Brain (organoid and tissue), 16 donors: ENCODE measurements at places on chromosomes 4 and X. TPM values are rescaled to one million over a fixed set of nuclear protein-coding genes. Genes with fewer than 3 reads are reported as not detected.

The SPANXA2 gene
- polyA plus RNA-seq, result not detected

The RBMX2 gene
- polyA plus RNA-seq, result 25.9 TPM

The GLUD2 gene
- 0.34 TPM for polyA plus RNA-seq

The CMC4 gene
- polyA plus RNA-seq, result 22.3 TPM

The FGFR3 gene
- polyA plus RNA-seq, result 28.4 TPM

The SFRP2 gene
- 10.1 TPM for polyA plus RNA-seq

The ZNF518B gene
- 10.7 TPM for polyA plus RNA-seq

The RAI2 gene
- polyA plus RNA-seq, result 12.0 TPM

The CSAG3 gene
- polyA plus RNA-seq, result not detected

The ARHGAP6 gene
- 0.44 TPM for polyA plus RNA-seq

The CD99 gene
- 51.5 TPM for polyA plus RNA-seq

The COL4A6 gene
- 0.29 TPM for polyA plus RNA-seq

The PABPC5 gene
- polyA plus RNA-seq, result 0.76 TPM

The GDPD2 gene
- polyA plus RNA-seq, result 2.1 TPM

The TBC1D9 gene
- 9.5 TPM for polyA plus RNA-seq

The NEK1 gene
- polyA plus RNA-seq, result 1.5 TPM

The GAGE12D gene
- not detected for polyA plus RNA-seq

The TMEM154 gene
- 2.9 TPM for polyA plus RNA-seq

The NXF2B gene
- polyA plus RNA-seq, result not detected

The CXCL5 gene
- not detected for polyA plus RNA-seq

The EMCN gene
- polyA plus RNA-seq, result 3.0 TPM

The HAND2 gene
- not detected for polyA plus RNA-seq

The RNF4 gene
- polyA plus RNA-seq, result 51.1 TPM

The ZFYVE28 gene
- polyA plus RNA-seq, result 5.5 TPM

The UGT2B10 gene
- not detected for polyA plus RNA-seq
